ENCODE measurements at places on chromosomes 7 and 10.

GRCh38 chr7:108503112-108504026 is 22.6 kb downstream of the PNPLA8 start:
- no peak for DNase-seq

GRCh38 chr7:151185762-151186639 is 1.0 kb downstream of the ASB10 start:
- DNase-seq: no peak

DNA sequence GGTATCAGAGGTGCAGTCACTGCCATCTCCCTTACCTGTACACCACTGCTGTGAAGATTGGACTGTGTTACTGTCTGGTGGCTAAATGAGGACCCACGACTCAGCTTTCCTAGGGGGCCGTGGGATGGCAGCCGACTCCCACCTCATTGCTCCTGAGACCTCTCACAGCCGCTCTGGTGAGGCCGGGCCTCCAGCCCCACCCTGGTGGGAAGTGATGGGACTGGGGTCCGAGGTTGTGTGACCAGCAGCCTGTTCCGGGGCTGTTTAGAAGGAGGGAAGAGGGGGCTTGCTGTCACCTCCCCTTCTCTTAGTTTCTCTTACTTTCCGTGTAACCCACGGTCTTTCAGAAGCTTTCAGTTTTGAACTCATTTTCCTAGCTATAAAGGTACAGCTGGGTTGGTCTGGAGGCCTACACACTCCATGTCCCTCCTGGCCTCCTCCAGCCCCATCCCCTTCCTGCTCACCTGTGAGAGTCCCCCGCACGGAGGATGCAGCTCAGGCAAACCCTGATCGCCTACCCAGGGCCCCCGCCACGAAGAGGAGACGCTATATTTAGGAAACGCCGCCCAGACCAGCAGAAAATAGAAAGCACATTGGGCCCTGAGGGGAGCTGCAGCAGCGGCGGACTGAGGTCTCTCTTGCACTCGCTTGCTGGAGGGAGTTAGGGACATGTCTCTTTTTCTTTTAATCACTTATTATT is 4.6 kb downstream of the EMX2 start:
- no peak for DNase-seq

- DNase-seq: no peak
These were observed 41.9 kb downstream of the PTPRE start for GRCh38 chr10:127948791-127949190.

DNA sequence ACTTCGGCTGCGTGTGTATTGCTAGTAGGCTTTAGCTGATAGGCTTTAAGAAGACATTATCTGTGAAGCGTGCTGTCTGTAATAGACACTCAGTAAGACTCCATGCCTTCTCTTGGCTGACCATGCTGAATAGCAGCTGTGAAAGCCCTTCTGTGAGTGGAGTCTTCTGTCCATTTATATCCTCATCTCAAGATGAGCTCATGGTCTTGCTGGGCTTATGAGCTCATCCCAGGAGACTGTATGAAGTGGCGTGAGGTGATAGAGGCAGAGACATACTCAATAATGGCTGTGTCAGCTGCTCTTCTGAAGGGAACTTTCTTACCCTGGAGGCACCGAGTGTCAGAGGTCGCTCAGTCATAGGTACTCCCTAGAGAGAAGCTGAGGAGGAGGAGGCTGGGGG is 111.5 kb downstream of the SH2D4B start:
- DNase-seq: no peak

- DNase-seq: peak; percentile 51
These were observed 8.1 kb downstream of the TASOR2 start for GRCh38 chr10:5692461-5693358.

GRCh38 chr10:43215758-43216455 is 51.0 kb downstream of the RASGEF1A start:
- no peak for DNase-seq

GRCh38 chr7:48563334-48563733 is 361.0 kb upstream of the CDC14C start:
- DNase-seq: no peak

- no peak for DNase-seq
These were observed 70.1 kb downstream of the PTPRN2 start for GRCh38 chr7:158517571-158517970.

DNA sequence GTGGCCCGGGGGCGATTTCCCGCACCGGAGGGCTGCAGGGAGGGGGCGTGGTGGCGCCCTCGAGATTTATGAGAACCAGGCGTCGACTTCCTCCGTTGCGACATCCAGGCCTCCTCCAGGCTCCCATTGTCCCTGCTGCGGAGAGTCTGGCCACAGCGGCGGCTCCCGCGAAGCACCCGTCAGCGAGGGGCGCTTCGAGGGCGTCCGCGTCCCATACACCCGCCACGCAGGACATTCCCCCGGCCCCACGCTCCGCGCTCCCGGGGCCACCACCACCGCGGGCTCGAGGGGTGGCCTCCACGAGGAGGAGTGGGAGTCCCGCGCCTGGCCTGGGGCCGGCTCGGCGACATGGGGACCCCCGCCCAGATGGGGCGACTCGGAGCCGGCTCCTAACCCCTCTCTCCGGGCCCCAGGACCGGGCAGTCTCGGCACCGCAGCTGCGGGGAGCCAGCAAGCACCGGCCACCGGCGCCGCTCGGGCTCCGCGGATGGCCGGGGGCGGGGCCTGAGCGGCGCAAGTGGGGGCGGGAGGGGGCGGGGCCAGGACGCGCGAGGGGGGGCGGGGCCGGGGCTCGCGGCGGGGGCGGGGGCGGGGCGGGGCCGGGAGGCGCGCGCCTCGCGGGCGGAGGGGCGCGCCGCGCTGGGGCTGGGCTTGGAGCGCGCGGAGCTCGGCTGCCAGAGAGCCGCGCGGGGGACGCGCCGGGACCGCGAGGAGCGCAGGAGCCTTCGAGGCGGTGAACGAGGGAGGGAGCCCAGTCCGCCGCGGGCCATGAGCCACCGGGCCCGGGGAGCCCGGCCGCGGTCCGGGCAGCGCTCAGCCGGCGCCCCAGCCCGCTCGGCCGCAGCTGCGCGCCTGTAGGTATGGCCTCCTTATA is at the start of gene SH2B2:
TSS of gene SH2B2 (plus strand) at position 632 of the 874 bp plus-strand sequence. CDS start 13,683 bp downstream, outside the sequence.
- DNase-seq: peak; percentile 65

- DNase-seq: no peak
These were observed 361.1 kb upstream of the SHH start for GRCh38 chr7:156173346-156173745.

GRCh38 chr7:1676550-1677078 is 6.5 kb downstream of the ELFN1 start:
- DNase-seq: no peak

DNA sequence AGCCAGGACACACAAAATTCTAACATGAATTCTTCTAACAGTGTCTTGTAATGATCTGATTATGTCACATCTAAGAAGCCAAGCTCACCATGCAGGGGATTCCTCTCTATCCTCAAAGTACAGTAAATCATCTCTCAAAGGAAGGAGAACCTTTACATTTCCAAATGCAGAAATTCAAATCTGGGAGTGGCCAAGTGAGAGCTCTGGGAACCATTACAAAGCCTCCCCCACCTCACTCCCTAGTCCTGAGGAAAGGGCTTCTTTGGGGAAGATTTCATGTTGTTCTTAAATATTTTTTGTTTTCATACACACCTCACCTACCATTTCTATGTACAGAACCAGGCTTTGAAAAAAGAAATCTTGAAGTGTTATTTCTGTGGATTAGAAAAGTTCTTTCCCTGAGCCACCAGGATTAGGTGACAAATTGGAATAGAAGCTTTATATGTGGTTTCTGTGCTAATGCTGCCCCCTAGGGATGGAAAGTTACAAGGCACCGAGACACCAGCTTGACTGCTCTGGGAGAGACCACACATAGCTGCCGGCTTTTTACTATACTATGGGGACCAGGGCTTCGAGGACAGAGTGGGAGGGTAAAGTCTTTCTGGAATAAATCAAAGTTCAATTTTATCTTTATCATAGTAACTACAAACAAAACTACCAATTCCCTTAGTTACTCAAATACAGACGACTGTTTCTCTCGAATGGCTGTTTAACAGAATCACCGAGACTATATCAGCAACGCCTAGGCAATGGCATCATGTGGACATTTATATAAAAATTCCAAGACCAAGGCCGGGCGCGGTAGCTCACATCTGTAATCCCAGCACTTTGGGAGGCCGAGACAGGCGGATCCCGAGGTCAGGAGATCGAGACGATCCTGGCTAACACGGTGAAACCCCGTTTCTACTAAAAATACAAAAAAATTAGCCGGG is 116.1 kb downstream of the RNF216 start:
- peak; percentile 84 for DNase-seq

- no peak for DNase-seq
These were observed 4.5 kb downstream of the ARID5B start for GRCh38 chr10:61905837-61906561.

GRCh38 chr7:77537778-77538280 is 734 bp downstream of the PTPN12 start:
- peak; percentile 49 for DNase-seq

GRCh38 chr7:110347081-110347480 is 743.8 kb upstream of the LRRN3 start:
- DNase-seq: no peak

- DNase-seq: no peak
These were observed 116.1 kb downstream of the TPST1 start for GRCh38 chr7:66321283-66321682.

DNA sequence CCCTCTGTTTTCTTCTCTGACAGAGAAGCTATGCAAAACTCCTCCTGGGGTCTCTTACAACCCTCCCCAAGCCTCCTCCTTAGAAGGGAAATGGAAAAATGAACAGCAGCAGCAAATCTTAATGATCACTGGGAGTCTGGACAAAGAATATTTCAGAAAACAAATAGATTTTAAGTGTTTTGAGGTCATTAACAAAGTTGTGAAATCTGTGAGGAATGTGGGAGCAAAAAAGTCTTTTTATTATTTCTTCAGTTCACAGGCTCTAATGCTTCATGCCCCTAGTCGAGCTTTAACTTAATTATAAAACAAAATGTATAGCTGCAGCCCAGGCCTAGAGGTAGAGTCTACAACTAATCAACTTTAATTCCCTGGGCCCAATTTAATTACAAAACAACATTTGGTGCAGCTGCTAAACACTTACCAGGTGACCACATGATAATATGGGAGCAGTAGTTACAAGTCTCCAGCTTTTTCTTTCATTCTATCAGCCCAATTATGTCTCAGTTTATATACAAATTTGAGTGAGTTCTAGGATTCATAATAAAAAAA is 293.2 kb downstream of the THSD7A start:
- DNase-seq: no peak

- DNase-seq: no peak
These were observed 18.6 kb downstream of the MAGI2 start for GRCh38 chr7:79434867-79435266.

- DNase-seq: no peak
These were observed 350.0 kb downstream of the FGFR2 start for GRCh38 chr10:121248266-121248665.

GRCh38 chr10:109698882-109699664 is 224.2 kb downstream of the XPNPEP1 start:
- no peak for DNase-seq

All from neuronal stem cell (in vitro differentiated cells).